Kidney capillary endothelial cell (primary cell): ENCODE measurements at places on chromosomes 6 and 20.

- DNase-seq: no peak
These were observed 53.8 kb downstream of the PRND start for GRCh38 chr20:4775322-4776078.

DNA sequence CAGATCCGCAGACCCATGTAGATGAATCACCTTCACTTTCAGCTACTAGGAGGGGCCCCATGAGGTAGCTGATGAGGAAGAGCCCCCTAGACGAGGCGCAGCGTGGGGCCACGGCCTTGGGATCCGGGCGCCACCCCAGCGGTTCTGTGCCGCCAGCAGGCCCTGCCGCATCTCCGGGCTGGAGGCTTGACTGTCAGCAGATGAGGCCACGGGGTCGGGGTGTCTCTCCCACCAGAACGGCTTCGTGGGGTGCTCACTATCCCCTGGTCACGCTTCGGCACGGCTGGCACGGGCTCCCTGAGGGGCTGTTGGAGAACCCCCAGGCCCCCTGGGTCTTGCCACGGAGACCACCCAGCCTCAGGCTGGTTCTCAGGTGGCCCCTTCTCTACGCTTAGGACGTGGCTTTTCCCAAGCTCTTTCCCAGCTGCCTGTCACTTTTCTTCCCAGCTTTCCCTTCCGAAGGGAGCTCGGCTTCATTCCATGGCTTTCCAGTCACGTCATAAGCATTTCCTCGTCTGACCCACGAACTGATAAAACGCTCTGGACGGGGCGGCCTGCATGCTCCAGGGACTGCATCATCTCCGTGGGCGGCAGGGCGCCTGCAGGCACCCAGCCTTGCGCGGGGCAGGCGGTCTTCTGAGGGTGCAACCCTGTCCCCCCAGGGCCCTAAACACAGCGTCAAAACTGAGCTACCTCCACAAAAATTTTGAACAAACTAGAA lies 85.9 kb downstream of the THBS2 start:
- DNase-seq: no peak

DNA sequence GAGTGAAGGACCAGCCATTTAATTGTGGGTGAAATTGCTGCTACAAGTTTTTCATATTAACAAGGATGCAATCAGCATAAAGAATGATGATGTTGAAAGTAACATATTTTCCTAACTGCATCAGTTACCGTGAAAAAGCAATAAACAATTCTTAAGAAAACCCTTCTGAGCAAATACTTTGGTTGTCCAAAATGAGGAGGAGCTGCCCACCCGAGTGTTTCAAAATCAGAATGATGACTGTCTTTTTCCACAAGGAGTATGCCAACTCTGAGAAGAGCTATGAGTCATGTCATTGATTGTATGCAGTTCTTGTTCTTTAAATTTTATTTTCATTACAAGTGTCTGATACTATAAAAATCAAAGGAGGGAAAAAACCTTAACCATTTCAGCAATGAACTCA lies 470.5 kb downstream of the COL12A1 start:
- no peak for DNase-seq

DNA sequence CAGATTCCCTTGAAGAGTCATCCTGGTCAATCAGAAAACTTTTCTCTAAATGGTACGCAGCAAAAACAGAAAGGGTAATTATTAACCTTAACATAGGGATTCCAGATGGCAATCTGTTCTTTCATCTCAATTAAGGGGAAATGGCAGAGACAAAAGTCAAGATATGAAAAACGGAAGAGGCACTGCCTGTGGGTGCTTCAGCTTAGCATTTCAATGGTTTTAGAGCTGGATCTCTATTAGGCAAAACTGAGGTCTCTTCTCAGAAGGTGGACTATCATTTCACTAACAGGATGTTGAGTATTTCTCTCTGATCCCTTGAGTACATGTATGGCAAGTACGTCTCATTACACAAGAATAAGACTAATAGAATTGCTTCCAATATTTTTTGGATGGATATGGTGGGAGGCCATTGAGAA lies 296.9 kb downstream of the HIVEP2 start:
- no peak for DNase-seq
